Stimulated activated CD4-positive, alpha-beta T cell treated with anti-CD3 and anti-CD28 coated beads, Interleukin-1b, Interleukin-23, amount 100 ng/mL, for 1 hour (primary cell): ENCODE measurements at places on chromosomes 6 and 20.

GRCh38 chr6:53717566-53717965, 52.0 kb upstream of the KLHL31 start:
- no peak for DNase-seq

GRCh38 chr6:80605165-80605989, 498.9 kb downstream of the BCKDHB start:
- no peak for DNase-seq

DNA sequence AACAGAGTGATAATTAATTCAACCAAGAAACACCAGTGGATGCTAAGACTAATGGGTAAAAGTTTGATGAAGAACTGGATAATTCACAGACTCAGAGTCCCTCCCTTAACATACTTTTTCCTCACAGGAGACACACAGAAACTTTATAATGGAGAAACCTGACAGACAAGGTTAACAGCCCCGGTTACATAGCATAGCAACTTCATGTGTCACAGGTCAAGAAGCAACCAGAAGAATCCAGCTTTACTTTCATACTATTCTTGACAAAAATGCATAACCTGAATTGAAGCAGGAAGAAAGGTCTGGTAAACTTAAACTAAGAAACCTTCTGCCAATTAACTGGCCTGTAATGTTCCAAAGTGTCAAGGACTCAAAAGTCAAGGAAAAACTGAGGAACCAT, 375.9 kb downstream of the RNF144B start:
- DNase-seq: no peak

DNA sequence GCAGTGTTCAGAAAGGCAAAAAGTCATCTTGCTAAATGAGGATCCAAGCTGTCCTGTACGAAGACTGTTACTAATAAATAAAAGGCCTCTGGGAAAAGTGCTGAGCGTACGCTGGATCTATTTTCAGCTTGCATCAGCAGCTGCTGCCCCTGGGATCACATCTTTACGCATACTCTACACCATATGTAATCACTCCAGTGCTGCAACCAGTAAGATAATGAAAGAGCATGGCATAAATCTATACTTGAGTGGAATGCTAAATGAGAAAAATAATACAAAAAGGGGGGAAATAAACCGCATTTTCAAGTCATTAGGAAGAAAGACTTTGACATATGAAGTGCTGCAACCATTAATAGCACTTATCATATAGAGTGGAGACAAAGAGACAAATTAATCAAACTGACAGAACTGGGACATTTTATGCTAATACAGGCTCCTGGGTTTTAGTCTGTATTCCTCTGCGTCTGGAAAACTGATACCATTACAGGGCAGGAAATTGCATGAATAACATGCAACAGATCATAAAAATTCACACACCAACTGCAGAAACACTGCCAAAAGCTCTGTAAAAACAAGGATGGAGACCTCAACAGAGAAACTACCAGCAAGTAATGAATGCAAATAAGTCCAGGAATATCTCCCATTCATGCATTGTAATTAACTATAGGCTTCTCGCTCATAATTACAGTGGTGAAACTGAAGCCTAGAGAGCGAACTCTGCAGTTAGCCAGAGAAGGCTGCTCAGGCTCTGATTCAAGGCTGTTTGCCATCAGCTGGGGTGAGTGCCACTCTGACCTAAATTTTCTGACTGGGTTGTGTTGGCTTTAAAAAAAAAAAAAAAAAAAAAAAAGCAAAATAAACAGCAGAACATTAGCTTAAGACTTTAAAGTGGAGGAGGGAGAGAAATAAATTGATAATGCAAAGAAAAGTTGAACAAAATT, 83.8 kb downstream of the GJA10 start:
- no peak for DNase-seq

DNA sequence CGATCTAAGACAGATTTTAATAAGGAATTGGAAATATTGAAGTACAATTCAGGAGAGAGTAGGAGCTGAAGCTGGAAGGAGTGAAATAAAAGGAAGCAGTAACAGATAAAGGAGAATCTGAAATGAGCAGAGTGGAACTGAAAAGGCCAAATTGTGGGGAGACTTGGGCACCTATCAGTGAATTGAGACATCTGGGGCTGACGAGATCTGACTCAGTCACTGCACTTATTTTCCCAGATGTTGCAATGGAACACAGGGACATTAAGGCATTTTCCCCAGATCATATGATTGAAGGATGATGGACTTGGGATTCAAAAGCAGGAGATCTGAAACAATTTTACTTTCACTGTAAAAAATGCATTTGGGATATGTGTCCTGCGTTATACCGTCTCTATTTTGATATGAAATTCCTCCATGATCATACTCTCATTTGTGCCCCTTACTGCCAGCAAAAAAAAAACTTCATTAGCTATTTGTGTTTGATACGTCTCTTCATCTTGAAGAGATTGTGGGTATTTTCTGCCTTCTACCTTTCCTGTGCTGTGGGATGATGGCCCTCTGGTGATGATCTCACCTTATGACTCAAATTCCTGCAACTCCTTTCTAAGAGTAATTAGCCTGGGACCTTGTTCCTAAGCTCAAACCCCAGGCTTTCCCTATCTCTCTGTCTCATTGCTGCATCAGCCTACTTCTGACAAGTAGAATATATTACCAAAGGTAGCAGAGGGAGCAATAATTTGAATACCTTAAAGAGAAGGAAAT, 278.5 kb upstream of the MAN1A1 start:
- no peak for DNase-seq

DNA sequence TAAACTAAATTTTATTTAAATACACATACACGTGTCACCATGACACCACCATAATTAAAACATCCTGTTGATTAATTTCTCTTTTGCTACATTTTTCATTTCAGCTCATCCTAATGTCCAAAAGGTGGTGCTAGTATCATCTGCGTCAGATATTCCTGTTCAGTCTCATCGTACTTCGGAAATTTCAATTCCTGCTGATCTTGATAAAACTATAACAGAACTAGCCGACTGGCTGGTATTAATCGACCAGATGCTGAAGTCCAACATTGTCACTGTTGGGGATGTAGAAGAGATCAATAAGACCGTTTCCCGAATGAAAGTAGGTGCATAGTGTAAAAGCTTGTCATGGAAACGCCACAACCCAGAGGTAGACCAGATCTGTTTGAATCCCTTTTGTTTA, 263.4 kb downstream of the UTRN start:
- no peak for DNase-seq

DNA sequence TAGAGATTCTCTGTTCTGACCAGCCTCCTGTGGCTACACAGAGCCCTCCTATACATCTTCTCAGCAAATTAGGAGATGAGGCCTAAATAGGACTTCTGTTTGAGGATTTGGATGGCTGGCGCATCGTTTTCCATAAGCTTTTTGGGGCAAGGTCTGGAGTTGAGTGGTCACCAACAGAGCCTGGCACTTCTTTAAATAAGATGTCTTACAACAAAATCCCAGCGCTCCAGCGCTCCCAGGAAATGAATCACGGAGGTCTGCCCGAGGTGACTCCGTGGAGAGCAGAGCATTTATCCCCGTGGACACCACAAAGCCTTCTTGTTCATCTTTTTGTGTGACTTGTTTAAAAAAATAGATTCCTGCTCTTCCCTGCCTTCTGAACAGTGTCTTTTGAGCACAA, 75.3 kb downstream of the GNAS-AS1 start:
- no peak for DNase-seq

DNA sequence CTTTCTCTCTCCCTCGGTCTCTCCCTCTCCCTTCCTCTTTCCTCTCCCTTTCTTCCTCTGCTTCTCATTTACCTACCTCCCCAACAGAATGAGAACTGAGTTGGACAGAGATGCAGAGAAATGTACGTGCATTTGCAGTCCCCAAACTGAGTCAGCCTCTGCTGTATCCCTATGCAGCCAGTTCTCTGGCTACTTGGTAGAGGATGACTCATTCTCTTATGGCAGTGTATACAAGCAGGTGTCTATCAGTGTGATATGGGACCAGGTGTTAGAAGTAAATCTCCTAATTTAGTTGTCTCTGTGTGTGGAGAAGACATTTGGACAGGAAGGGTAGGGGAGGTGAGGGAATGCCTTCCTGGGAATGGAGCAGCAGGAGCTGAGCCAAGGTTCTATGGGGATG, 470.8 kb downstream of the CD109 start:
- DNase-seq: no peak

DNA sequence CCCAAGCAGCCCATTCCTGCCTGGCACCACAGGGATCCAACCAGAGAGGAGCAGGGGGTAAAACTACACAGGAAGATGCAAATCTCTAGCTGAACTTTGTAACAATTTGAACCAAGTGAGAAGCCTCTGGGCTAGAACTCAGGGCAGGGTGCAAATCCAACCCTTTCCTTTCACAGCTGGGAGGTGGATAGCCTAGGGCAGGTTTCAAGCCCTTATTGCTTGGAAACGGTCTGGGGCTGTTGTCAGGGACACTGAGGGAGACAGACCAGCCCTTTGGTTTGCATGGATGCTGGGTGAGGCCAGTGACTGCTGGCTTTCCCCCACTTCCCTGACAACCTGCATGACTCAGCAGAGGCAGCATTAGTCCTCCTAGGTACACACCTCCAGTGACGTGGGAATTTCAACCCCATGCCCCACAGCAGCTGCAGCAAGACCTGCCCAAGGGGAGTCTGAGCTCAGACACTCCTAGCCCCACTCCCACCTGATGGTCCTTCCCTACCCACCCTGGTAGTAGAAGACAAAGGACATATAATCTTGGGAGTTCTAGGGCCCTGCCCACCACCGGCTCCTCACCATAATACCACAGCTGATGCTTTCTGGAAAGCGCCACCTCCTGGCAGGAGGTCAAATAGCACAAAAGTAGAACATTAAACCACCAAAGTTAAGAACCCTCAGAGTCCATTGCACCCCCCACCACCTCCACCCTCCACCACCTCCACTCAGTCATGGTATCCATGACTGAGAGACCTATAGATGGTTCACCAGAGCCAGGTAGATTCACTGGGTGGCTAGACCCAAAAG, 797.7 kb upstream of the MAN1A1 start:
- no peak for DNase-seq
